ENCODE measurements at places on chromosomes 12 and 14. TPM values are rescaled to one million over a fixed set of nuclear protein-coding genes. Genes with fewer than 3 reads are reported as not detected.
A peak's percentile ranks its signal among the peaks of the same experiment; 100 is the strongest.

DNA sequence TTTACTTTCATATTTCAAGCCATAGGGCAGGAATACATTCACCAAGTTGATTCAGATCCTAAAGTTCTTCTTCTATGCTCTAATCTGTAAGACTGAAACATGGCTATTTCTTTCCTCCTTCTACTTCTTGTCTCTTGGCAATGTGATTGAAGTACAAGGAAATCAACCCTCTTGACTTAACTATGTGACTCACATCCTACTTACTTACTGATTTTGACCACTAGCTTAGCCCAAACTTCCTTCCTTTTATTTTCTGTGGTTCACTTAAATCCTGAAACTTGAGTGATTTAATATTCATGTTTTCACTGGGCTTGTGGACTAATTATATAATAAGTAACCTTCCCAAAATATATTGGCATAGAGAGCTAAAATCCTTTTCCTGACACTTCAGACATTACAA is 111.2 kb upstream of the NOVA1 start:
- DNase-seq = no peak

The KERA gene
- total RNA-seq = not detected

The BATF gene
- 24.2 TPM for total RNA-seq

GRCh38 chr12:27571463-27571862 is 47.5 kb downstream of the PPFIBP1 start:
- no peak for DNase-seq

DNA sequence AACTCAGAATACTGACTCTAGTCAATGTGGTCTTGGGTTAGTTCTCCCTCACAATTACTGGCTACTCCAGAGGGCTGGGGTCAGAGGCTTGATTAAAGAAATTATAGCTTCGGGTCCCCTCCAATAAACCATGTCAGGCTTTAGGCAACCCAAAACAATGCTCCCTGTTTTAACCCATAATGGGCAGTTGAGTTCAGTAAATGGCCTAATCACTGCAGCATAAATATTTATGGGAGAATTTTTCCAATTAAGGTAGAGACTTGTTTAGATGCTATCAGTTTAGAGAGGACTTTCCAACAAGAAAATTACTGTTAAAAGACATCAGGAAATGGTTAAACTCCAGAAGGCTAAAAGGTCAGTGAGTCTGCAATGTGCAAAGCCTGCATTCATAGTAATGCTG is 389.2 kb upstream of the PRICKLE1 start:
- DNase-seq = no peak

The HHIPL1 gene
- total RNA-seq = under 0.01 TPM

- no peak for DNase-seq
These were observed at the start of gene BCAT1 for GRCh38 chr12:24948757-24949722. Gene BCAT1, minus strand, starts transcription at chr12:24949101. Its CDS starts 169 bp downstream, at chr12:24948932.

GRCh38 chr12:52284562-52285171 is 6.7 kb downstream of the KRT81 start:
- DNase-seq = no peak

DNA sequence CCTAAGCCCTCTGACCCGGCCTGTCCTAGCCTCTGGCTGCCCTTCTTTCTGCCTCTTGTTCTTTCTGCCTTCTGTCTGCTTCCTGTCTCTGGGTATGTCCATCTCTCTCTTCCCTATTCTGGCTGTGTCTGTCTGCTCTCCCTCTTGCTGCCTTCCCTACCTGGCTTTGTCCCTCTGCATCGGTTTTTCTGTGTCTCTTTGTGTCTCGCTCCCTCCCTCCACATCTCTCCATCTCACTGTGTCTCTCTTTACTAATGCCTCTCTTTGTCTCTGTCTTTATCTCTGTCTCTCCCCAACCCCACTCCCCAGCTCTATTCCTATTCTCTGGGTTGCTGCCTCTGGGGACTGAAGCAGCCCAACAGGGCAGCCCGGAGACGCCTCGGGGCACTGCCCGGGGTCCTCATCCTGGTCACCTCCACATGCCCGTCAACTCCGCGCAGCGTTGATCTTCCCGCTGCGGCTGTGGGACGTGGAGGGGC is 10.1 kb downstream of the SHMT2 start:
- no peak for DNase-seq

- DNase-seq = no peak
These were observed 71.7 kb upstream of the CCDC196 start for GRCh38 chr14:66414511-66414910.

The KITLG gene
- total RNA-seq = under 0.01 TPM

The HNF1A gene
- total RNA-seq = not detected

DNA sequence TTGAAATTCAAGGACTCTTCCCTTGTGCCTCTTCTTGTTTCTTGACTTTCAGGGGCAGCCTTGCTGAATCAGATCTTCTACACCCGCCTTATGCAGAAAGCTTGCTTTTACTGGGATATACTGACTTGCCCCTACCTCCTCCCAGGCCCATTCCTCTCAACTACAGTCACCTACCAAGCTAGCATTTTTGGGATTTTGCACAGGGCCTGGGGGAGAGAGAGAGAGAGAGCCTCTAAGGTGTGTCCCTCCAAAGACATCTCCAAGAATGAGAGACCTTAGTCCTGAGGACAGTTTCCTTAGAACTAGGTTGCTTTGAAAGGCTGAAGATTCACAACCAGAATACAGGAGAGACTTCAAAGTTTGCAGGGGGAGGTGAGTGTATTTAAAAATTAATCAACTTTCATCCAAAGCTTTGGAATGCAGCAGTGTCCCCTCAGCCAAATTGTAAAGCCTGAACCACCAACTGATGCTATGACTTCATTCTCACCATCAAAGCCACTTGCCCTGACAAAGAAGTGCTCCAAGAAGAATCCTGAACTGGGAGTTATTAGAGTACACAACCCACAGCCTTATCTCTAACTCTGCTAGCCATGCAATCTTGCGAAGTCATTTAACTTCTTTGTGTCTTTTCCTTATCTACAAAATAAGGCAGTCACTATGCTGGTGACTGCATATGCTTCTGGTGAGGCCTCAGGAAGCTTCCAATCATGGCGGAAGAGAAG is 96.1 kb upstream of the EGLN3 start:
- DNase-seq = peak; percentile 12

The ASCL1 gene
- not detected for total RNA-seq

DNA sequence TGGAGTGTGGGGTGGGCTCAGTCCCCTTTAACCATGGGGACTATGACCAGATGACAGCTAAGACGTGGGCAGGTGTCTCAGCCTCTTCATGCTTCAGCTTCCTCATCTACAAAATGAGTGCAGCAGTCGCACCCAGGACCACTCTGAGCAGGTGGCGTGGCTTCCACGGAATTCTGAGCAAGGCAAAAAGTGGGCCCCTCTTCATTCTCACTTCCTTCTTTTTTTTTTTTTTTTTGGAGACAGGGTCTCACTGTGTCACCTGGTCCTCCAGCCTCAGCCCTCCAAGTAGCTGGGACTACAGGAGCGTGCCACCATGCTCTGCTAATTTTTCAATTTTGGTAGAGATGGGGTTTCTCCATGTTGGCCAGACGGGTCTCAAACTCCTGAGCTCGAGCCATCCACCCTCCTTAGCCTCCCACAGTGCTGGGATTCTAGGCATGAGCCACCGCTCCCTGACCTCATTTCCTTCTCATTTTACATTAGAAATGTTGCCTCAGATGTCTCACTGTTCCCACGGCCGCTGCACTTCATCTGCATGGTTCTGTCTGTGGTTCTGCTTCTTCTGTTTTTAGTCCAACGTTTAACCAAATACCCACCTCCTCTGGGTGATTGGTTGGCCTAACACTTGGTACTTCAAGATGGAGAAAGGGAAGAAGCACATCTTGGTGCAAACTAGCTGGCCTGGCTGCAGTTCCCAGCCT is 41.3 kb upstream of the BCL7A start:
- no peak for DNase-seq

DNA sequence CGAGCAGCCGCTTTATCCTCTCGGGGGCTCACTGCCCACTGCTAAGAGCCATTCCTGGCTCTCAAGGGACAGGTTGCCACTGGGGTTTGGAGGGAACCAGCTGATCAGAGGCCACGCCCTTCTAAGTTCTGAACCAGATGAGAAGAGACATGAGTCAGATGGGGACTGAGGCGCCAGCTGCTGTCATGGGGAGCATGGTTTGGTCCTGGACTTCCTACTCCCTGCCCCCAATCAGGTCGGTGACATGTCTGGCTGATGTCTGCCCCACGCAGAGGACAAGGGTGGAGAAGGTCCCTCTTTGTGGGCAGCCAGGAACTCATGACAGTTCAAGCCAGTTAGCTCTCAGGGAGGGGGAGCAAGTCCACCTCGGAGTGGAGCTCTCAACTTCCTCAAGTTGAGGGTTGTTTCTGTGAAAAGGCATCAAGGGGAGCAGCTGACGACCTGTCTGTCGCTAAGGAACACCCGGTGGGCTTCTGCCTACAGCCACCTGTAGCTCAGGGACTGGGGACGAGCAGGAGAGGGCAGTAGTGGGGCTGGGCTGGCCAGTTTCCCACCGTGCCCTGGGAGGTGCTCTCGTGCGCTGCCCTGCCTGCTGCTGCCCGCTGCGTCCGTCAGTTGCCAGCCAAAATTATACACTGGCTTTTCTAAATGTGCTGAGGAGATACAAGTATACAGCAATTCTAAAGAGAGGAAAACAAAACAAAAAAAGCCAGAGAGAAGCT is 20.5 kb downstream of the PSMC1 start:
- DNase-seq = no peak

The PLCZ1 gene
- total RNA-seq = not detected

The GNPNAT1 gene
- 5.4 TPM for total RNA-seq

DNA sequence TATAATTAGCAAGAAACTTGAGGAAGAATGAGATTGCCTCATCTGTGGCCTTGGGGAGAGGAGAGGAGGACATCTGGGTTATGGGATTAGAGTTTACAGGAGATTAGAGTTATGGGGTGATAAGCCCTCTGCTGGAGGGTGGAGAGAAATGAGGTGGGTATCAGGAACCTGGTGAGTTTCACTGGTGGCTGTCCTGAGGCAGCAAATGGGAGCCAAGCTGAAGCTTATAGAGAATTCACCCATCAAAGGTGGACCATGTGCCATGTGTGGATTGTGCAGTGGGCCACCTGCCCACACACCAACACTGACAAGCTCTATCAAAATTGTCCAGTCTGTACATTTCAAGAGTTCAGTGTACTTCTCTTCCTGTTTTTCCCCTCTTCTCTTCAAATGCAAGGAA is 135.3 kb downstream of the AEBP2 start:
- DNase-seq = peak; percentile 14

DNA sequence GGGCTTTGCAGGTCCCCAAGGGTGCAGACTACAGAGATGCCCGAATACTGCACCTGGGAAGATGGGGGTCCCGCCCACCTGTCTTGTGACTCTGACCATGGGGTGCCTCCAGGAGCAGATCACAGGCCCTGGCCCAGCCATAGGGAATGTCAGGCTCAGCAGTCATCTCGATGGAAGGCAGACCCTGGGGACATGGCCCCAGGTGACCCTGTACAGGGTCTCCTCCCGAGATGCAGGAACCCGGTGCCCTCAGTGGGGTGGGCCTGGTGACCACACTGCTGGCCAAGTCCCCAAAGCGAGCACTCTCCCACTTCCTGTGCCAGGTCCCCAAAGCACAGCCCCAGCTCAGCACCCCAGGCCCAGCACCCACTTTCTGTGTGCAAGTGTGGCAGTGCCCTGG is 903.7 kb upstream of the USP15 start:
- DNase-seq = no peak

The TMPRSS12 gene
- total RNA-seq = not detected

GRCh38 chr12:50192908-50193307 is 25.7 kb upstream of the CERS5 start:
- no peak for DNase-seq

- DNase-seq = no peak
These were observed 51.7 kb upstream of the CCDC196 start for GRCh38 chr14:66434464-66434863.

GRCh38 chr12:70628701-70629480 is 8.3 kb downstream of the PTPRB start:
- DNase-seq = no peak

DNA sequence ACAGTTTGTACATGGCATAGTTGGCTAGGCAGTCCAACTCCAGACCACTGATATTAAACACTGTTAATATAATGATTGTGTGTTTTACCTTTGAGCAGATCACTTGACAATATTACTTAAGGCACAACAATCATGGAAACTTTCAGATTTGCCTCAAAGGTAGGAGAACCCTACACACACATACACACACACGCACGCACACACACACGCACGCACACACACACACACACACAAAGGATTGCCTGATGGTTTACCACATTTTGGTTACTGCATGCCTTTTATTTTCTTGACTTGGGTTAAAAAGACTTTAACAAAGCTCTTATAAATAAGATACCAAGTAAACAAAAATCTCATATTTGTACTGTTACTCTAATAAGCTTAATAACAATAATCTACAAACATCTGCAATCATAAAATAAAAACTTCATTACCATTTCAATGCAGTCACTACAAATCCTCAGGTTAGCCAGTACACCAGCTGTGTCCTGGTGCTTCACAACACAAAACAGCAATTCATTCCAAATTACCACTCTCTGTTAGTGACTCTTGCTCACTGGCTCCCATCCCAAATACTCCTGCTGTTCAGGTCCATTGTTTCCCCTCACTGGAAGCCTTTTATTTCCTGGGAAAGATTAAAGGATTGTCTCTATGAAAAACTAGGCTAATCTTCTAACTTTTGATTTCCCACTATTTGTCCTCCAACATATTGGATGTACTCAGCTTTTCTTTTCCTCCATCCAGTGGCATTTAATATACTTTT is 175.2 kb upstream of the ATP2B1 start:
- DNase-seq = no peak

DNA sequence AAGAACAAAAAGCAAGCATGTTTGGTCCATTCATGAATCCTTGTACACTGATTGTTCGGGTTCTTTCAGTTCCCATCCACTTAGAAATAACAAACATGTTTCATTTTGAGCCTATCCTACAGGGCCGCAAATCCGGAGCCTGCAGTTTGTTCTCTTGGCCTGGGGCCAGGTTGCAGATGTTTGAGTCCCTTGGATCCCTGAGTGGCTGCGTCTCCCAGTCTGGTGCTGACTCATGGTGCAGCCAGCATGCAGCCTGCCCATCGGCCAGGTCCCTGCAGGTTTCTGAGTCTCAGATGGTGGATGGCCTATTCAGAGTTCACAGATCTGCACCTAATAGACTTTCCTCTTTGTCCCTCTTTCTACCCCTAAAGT is 1.9 kb upstream of the DYNC1H1 start:
- DNase-seq = no peak

The FAR2 gene
- 40.4 TPM for total RNA-seq

The NOPCHAP1 gene
- total RNA-seq = 3.8 TPM

DNA sequence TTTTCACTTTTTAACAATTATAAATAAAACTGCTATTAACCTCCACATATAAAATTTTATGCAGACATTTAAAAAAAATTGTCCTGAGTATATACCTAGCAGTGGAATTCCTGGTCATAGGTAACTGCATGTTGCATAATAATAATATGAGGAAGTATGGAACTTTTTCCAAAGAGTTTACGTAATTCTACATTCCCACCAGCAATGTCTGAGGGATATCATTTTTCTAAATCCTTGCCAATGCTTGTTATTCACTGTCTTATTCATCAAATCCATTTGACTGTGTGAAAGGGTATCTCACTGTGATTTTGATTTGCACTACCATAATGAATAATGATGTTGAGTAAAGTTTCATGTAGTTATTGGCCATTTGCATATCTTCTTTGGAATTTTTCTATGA is 393.8 kb downstream of the LRFN5 start:
- no peak for DNase-seq

GRCh38 chr14:36997843-36998242 is 174.6 kb downstream of the SLC25A21 start:
- DNase-seq = no peak

GRCh38 chr14:77554816-77555599 is 56.4 kb upstream of the ISM2 start:
- no peak for DNase-seq
